GM04503 (cell line): ENCODE measurements at places on chromosomes 4 and X.

GRCh38 chr4:89482251-89482650, 174.7 kb upstream of the GPRIN3 start:
- DNase-seq = no peak

DNA sequence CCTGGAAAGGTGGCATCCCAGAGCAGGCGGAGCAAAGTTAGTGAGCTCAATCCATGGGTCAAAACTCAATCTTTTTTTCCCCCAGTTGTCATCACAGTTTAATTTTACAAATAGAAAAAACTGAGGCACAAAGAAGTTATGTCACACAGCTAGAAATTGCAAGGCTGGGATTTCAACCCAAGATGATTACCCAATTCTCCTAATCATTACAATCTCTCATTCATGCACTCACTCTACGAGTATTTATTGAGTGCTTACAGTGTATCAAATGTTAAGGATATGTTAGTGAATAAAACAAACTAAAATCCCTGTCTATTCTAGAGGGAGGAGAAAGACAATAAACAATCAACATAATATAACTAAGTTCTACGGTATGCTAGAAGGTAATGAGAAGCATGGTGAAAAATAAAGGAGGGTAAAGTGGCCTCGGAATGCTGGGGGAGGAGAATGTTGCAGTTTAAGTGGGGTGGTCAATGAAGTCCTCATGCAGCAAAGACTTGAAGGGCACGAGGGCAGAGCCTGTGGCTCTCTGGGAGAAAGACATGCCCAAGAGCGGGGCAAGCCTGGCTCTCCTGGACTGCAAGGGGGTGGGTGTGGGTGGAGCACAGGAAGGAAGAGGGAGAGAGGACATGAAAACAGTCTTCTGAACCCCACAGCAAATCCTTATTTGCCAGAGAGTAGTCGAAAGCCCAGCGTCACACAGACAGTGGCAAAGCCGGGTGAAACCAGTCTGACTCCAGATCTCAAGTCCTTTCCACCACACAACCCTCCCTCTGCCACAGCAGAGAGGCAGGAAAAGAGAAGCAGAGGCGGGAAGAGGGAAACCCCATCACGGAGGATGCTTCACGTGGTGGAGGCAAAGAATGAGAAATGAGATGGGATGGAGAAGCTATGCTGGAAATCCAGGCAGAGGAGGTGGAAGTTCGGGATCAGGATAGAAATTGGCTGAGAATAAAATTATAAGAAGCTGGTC, 48.3 kb downstream of the RAB33B start:
- DNase-seq = no peak

DNA sequence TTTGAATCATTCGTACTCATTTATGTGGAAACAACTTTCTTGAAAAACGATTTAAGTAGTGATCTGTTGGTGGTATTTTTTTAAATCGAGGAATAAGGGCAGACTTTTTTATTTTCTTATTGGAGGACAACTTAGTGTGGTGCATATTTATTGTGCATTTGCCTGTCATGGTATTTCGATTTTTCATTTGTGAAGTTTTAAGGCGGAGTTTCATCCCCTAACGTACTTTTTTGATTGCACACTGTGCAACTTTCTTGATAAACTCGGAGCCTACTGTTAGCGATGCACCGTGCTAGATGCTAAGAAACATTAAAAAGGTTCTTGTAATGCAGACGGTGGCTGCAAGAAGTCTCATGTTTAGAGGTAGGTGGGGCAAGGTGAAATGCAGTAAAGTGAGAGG, 1.4 kb downstream of the ZFX start:
- DNase-seq = no peak

DNA sequence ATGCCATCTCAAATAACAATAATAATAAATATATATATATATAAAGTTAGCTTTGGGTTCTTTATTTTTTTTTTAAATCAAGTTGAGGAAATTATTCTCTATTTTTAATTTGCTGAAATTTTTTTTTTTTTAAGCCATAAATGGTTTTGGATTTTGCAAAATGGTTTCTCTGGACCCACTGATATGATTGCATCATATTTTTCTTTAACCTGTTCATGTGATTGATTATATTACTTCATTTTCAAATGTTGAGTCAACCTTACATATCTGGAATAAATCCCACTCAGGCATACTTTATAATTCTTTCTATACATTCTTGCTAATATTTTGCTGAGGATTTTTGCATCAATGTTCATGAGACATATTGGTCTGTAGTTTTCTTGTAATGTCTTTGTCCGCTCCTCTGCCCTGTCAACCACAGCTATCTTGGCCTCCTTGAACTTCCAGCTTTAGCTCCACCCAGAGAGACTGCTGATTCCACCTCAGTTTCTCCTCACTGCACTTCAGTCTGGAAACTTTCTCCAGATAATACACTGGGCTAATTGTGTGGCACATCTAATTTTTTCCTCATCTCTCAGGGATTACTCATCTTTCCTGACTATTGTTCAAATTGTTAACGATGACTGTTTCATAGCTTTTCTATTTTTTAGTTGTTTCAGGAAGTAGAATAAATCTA, 160.9 kb upstream of the GIMD1 start:
- peak; percentile 24 for DNase-seq

- no peak for DNase-seq
Observed at GRCh38 chrX:2640436-2641150, 50.5 kb upstream of the CD99 start.
